Camera-type eye (tissue), 1 donor: ENCODE measurements at places on chromosomes 1 and 21. TPM values are rescaled to one million over a fixed set of nuclear protein-coding genes. Genes with fewer than 3 reads are reported as not detected.

The CFAP57 gene
- 1.2 TPM for total RNA-seq

The AMPD1 gene
- total RNA-seq, result 0.71 TPM

The FAM72A gene
- 3.8 TPM for total RNA-seq

The FNBP1L gene
- total RNA-seq, result 133 TPM

The TXNIP gene
- 375 TPM for total RNA-seq

The TMEM54 gene
- total RNA-seq, result 10.6 TPM

The DNAJC6 gene
- 46.5 TPM for total RNA-seq

The ZBTB8B gene
- 3.8 TPM for total RNA-seq

The ANKRD34A gene
- 1.2 TPM for total RNA-seq

The CYP4X1 gene
- 6.3 TPM for total RNA-seq

The REN gene
- total RNA-seq, result not detected

The CHIT1 gene
- not detected for total RNA-seq

The NDUFS5 gene
- total RNA-seq, result 223 TPM

The CHODL gene
- total RNA-seq, result 17.5 TPM

The NFASC gene
- 30.6 TPM for total RNA-seq

The CYP4A11 gene
- total RNA-seq, result not detected

The MTARC1 gene
- 13.1 TPM for total RNA-seq

The WNT2B gene
- total RNA-seq, result 50.8 TPM

The PTPN22 gene
- 3.0 TPM for total RNA-seq

The UTS2 gene
- not detected for total RNA-seq

The PLD5 gene
- total RNA-seq, result 9.5 TPM

The C1QB gene
- total RNA-seq, result 25.4 TPM

The TTC22 gene
- 3.2 TPM for total RNA-seq

The S100A14 gene
- 4.4 TPM for total RNA-seq

The NBPF6 gene
- not detected for total RNA-seq

The CD160 gene
- not detected for total RNA-seq

The MROH7 gene
- 8.5 TPM for total RNA-seq

The NCSTN gene
- 81.4 TPM for total RNA-seq

The SNRNP40 gene
- 79.1 TPM for total RNA-seq

The SELP gene
- total RNA-seq, result 9.5 TPM

The DCST1 gene
- not detected for total RNA-seq

The ACOT11 gene
- total RNA-seq, result 26.9 TPM

The ITSN1 gene
- 121 TPM for total RNA-seq

The CFH gene
- total RNA-seq, result 98.1 TPM

The ADAMTS5 gene
- total RNA-seq, result 19.0 TPM

The TRIM46 gene
- 5.7 TPM for total RNA-seq

The ACTN2 gene
- total RNA-seq, result 43.1 TPM

The ASCL5 gene
- total RNA-seq, result not detected

The MFAP2 gene
- 52.1 TPM for total RNA-seq

The AKNAD1 gene
- total RNA-seq, result 0.16 TPM

The TIMM17A gene
- total RNA-seq, result 35.5 TPM

The CFAP45 gene
- not detected for total RNA-seq

The GBP4 gene
- 6.5 TPM for total RNA-seq

The RAB29 gene
- total RNA-seq, result 9.3 TPM

The KNCN gene
- total RNA-seq, result not detected

The C1orf87 gene
- not detected for total RNA-seq

The FMO2 gene
- total RNA-seq, result 5.7 TPM

The LCE1F gene
- total RNA-seq, result not detected

The IL19 gene
- not detected for total RNA-seq

The LRRC8C gene
- total RNA-seq, result 9.3 TPM

The HAO2 gene
- not detected for total RNA-seq

The CRP gene
- total RNA-seq, result not detected

The CHI3L1 gene
- 6.3 TPM for total RNA-seq
